Smooth muscle cell of trachea (primary cell): ENCODE measurements at places on chromosomes 1 and 21. TPM values are rescaled to one million over a fixed set of nuclear protein-coding genes. Genes with fewer than 3 reads are reported as not detected.

OR2T5 gene
- total RNA-seq: not detected in 2 replicates

RGS4 gene
- 26.3 and 110 TPM in 2 replicates for total RNA-seq

RAP1GAP gene
- total RNA-seq: 0.15 and 0.17 TPM in 2 replicates

CCDC18 gene
- total RNA-seq: 9.1 and 32.3 TPM in 2 replicates

SELENOF gene
- total RNA-seq: 199 and 251 TPM in 2 replicates

FALEC gene
- total RNA-seq: 1.5 TPM in 1 of 2 replicates, not detected in the other

SPATA17 gene
- total RNA-seq: 0.50 and 0.87 TPM in 2 replicates

CA14 gene
- not detected in 2 replicates for total RNA-seq

NHLH2 gene
- total RNA-seq: not detected in 2 replicates

ZYG11A gene
- total RNA-seq: 0.99 and 3.5 TPM in 2 replicates

PPM1J gene
- 1.3 and 1.5 TPM in 2 replicates for total RNA-seq

ZFP69B gene
- 2.2 and 3.8 TPM in 2 replicates for total RNA-seq

OLIG1 gene
- total RNA-seq: not detected in 2 replicates
